ENCODE measurements at places on chromosomes 1 and 21.

GRCh38 chr1:36760081-36760480 is 274.2 kb downstream of the GRIK3 start:
- DNase-seq = no peak

DNA sequence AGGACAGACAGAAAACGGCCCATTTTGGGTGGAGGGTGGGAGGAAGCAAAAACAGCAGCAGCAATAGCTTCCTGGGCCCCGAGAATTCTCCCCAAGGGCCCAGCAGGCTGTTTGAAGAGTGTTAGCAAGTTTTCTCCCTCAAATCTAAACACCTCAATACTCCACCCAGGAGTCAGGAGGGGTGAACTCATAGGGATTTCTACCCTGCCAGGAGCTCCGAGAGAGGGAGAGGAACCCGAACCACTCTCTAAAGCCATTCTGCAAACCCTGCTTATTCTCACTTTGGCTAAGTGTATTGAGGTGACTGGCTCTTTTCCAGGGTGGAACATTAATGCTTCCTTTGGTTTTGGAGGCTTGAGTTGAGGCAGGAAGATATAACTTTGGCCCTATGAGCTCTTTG is 55.6 kb upstream of the PPM1J start:
- no peak for DNase-seq

GRCh38 chr1:36126797-36127500 is 1.9 kb upstream of the COL8A2 start:
- peak; percentile 50 for DNase-seq

DNA sequence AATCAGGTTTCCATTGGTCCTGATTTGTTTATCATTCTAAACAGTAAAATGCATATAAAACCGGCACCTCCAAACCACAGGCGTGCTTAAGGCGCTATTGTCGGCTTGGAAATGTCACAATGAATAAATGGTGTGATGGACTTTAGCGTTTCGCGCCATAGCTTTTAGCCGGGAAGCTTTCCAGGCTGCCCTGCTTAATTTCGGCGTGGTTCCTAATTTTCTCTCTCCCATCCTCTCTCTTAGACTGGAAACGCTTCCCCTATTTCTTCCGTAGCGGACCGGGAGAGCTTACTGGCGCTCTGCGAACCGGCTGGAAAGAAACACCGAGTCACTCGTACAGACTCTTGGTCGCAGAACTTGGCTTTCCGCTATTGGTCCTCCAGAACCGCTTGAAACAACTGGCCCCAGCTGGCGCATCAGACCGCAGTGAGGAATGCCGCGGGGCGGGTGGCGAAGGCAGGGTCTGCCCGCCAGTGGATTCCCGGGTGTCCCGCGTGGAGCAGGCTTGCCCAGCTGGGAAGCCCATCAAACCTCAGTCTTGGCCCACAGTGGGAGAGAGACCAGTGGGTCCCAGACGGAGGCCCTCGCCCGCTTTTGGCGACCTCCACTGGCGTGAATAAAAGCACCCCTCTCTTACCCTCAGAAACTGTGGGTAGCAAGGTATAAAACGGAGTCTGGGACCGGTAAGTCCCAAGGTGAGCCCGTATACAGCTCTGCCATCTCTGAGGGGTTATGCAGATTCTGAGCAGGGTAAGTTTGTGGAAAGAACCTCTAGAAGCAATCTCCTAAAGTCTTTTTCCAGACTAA is 4.0 kb upstream of the LHX8 start:
- DNase-seq = peak; percentile 69

DNA sequence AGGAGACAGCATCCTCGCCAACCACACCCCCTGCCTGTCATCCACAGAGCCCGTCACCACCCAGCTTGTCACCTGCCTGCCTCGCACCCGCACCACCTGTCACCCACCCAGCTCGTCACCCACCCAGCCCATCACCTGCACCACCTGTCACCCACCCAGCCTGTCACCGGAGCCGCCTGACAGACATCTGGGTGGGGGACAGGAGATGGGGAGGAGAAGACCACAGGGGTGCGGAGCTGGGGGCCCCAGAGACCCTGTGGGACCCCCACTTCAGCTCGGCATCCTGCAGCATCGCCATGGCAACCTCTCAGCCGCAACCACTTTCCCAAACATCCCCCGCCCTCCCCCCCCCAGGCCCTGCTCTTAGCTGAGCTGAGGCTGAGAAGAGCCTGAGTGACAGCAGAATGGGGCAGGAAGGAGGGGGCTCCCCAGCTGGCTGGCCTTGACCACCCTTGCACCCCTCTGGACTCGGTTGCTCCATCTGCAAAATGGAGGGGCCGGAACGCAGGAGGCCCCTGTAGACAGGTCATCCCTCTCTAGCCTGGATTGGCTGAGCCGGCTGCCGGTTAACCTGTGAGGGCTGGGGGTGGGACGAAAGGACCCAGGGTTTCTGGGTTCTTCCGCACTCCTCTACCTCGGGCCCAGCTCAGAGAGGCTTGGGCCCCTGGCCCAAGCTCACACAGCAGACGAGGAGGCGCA is 11.6 kb downstream of the AHDC1 start:
- DNase-seq = peak; percentile 96

- no peak for DNase-seq
Measured at GRCh38 chr1:181438013-181438412, 45.3 kb upstream of the CACNA1E start.
